D721Med (cell line): ENCODE measurements at places on chromosomes 11 and 22.

DNA sequence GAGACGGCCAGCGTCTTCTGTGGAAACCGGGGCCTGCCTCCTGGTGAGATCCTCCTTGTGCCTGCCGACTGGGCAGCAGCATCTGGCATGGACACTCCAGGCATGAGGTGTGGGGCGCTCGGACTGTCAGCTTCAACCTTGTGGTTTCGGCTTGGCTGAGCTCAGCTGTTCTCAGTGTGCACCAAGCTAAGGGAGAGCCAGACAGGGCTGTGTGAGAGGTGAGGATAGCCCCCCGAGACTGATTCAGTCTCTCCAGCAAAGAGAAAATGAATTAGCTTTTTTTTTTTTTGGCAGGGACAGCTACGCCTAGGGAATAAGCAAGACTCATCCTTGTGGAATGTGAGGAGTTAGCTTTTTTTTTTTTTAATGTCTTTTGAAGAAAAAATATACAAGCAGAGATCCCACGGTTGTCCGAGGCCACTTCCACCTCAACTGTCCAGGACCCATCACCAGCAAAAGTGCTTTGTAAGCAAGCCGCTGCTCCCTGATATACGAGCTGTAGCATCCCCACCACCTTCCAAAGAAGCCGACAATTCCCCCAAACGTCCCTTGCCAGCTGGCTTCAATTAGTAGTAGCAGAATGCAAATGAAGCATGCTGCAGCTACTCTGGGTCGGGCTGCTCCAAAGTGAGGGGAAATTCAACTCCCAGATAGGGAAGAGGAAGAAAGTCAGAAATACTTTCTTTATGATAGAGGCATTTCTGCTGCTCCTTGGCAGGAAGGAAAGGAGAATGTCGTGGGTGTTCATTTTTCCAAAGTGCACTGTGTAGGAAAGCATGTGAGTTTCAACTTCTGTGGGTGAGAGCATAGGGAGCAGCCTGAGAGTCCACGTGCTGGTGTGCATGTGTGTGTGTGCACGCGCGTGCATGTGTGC, 9.7 kb upstream of the THY1 start:
- no peak for DNase-seq

DNA sequence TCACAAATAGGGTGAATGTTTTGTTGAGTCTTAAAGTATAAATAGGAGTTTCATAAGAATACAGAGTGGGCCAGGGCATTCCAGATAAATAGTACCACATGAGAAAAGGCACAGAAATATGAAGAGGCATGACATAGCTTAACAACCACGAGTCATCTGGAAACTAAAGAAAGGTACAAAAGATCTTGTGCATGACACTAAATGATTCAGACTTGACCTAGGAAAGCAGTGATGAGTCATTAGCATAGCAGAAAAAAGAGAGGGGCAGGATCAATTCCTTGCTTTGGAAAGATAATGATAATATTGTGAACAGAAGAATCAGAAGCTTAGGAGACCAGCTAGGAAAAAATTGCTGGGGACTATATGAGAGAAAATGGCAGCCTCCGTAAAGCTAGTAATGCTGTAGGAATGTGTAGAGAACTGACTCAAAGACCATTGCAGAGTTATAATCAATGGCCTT, 47.6 kb upstream of the FIBIN start:
- no peak for DNase-seq

DNA sequence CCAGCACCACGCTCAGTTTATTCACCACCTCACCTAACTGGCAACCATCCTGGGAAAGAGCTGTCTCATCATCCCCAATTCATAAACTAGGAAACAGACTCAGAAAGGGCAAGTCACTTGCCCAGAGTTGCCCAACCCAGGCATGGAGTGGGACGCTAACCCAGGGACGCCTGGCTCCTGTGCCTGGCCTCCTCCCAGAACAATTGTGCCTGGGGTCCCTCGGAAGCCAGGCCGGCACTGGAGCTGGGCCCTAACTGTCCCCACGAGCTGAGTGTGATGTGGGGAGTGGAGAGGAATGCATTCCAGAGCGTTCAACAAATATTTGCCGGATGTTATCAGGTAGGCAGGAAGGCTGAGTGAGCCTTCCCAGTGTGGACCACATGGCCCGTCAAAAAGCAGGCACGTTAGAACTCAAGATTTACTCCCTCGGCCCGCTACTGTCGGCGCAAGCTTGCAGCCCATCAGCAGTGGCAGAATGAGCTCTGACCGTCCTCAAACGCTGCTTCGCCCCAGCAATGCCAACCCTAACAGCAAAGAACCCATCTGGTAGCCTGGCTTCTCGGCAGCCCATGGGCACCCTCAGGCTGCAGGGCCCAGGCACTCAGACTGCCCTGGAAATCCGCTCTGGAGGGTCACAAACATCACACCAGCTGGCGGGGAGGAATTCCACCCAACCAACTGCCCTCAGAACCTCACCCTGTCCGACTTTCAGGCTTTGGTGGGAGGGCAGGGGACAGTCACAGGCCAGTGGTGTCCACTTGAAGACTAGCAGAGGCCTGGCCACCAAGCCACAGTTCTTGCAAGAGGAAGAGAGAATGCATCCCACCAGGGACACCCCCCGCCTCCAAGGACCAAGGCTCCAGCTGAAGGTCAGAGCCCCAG, 35.6 kb downstream of the MYH9 start:
- DNase-seq: no peak

GRCh38 chr11:32899438-32899837, 6.8 kb downstream of the QSER1 start:
- DNase-seq: no peak

GRCh38 chr11:126607374-126607773, 251.9 kb downstream of the ST3GAL4 start:
- no peak for DNase-seq

- no peak for DNase-seq
Measured at GRCh38 chr11:36238881-36239280, 50.3 kb downstream of the COMMD9 start.

DNA sequence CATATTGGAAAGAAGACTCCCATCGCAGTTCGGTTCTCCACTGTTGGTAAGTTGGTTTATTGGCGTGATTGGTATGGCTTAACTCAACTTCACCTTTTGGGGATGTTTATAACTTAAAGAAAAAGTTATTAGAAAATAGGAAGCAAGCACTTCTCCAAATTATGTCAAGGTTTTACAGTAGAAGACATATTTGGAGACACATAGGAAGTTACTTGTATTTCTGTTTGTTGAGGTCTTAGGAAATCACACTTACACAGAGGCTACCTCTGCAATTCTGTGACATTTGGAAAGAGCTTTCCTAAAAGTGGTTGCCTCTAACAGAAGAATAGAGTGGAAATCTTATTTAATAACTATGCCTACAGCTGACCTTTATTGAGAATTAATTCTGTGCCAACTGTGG, 12.3 kb downstream of the CAT start:
- DNase-seq: no peak

DNA sequence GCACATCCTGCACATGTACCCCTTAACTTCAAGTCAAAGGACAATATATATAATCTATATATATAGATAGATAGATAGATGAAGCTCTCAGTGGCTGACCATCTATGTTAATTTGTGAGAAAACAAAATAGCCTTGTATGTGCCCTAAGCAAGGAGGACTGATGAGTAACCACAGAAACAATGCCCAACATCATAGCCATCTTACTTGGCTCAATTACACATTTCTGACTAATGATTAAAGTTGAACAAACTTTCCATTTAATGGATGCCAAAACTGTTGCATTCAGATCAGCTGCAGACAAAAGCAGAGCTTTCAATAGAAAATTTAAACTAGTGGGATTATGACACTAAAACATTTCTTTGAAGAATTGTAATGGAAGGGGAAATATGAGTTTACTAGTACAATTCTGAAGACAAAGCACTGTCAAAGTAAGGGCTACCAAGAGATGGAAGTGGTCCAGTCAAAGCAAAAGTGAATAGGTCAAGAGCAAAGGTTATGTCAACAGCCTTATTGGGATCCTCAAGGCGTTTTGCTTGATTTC, 1188.2 kb upstream of the RAG2 start:
- DNase-seq: no peak

GRCh38 chr22:30416403-30416802, 9.2 kb upstream of the MTFP1 start:
- no peak for DNase-seq

DNA sequence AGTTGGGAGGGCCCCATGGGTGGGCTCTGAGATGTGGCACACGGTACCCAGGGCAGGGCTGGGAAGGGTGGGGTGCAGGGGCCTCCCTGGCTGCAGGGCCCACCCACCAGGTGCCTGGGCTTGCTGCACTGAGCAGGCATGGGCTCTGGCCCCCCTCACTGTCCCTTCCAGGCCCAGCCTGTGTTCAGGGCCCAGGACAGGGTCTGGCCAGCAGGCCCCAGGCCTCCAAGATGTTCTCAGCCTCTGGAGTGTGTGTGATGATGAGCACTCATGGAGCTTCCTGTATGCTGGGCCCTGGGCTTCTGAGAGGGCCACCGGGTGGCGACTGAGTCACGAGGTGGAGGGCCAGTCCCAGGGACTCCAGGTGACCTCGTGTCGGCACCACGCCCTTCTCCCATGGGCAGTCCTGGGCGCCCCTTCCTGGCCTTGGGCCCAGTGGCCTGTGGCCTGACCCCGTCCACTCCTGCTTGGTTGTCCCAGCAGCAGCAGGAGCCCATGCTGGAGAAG, 55.9 kb upstream of the CCDC188 start:
- no peak for DNase-seq

- DNase-seq: no peak
Measured at GRCh38 chr11:61626580-61627380, 45.9 kb upstream of the SYT7 start.

DNA sequence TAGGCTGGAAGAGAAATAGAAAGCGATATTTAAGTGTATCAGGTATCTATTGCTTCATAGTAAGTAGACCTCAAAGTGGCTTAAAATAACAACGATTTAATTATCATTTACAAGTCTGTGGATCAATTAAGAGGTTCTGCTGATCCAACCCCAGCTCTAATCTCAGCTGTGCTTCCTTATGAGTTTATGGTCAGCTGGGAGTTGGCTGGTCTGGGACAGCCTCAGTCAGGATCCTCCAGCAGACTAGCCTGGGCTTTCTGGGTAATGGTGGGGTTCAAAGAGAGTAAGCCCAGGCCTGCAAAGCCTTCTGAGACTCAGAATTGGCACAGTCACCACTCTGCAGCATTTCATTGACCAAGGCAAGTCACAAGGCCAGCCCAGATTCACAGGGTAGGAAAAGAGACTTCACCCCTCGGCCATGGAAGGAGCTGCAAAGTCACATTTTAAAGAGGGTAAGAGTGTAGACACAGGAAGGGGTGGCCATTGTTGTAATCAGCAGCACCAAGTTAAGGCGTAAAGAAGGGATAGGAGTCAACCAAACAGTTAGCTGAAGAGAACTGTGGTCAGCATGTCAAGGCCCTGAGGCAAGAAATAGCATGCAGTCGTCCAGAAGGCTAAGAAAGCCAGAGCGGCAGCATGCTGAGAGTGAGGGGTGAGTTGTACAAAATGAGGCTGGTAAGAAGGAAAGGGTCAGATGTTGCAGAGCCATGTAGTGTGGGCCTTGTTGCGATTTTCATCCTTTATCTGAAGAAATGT, 168.2 kb downstream of the ETS1 start:
- no peak for DNase-seq

GRCh38 chr22:44685384-44686056, 16.5 kb upstream of the PRR5 start:
- DNase-seq: no peak

DNA sequence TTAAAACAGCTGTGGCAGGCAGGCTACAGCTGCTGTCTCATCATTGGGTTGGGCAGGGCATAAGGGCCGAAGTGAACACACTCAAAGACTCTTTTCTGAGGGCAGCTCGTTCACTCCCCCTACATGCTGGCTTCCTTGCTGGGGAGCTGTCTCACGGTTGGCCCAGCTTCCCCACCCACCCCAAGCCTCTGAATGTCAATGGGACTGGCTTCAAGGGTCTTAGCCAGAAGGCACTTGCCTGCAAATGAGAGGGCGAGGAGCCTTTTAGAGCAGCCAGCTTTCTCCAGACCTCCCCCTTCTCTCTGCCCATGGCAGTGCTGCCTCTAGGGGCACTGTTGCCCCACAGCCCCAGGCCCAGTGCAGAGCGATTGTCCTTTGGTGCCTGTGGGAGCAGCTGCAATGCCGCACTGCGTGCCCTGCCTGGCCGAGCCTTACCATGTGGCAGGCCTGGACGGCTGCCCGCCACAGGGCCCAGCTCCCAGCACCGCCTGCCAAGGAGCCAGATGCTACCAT, 94.7 kb upstream of the RASSF10 start:
- peak; percentile 36 for DNase-seq

DNA sequence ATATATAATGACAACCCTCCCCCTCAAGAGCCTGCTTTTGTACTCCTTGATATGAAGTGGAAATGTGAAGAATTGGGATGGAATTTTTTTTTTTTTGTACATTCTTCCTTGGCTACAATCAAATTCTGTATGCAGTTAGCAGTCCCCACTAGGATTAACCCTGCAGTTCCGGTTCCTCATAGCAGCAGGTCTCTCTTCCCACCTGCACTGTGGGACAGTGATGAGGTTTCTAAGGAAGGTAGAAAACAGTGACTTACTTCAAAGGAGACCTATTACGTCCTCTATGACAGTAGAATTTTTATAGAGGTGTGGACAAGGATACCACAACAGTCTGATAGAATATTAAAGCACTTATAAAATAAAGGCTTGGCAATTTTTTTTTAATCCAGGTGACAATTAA, 46.3 kb upstream of the ALKBH3 start:
- no peak for DNase-seq

DNA sequence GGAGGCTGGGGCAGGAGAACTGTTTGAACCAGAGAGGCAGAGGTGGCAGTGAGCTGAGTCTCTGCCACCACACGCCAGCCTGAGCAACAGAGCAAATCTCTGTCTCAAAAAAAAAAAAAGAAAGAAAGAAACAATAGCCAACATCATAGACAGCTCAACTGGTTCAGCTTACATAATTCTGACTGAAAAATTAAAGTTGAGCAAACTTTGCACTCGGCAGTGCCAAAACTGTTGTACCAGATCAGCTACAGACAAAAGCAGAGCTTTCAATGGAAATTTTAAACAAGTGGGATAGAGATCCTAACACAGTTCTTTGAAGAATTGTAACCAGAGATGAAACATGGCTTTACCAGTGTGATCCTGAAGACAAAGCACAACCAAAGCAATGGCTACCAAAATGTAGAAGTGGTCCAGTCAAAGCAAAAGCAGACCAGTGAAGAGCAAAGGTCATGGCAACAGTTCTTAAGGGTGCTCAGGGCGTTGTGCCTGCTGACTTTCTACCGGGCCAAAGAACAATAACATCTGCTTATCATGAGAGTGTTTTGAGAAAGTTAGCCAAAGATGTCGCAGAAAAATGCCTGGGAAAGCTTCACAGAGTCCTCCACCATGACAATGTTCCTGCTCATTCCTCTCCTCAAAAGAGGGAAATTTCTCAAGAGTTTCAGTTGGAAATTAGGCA, 59.3 kb downstream of the TTC28 start:
- no peak for DNase-seq

- DNase-seq: no peak
Measured at GRCh38 chr11:113632981-113633380, 73.1 kb downstream of the TMPRSS5 start.

GRCh38 chr22:45438336-45438735, 24.8 kb downstream of the RIBC2 start:
- DNase-seq: no peak

- DNase-seq: no peak
Measured at GRCh38 chr11:124875401-124875800, 10.2 kb downstream of the ROBO3 start.

- no peak for DNase-seq
Measured at GRCh38 chr11:125559888-125560287, 9.4 kb upstream of the EI24 start.
